Amniotic stem cell (primary cell): ENCODE measurements at places on chromosomes 11 and 22.

- no peak for DNase-seq
These were observed 541.7 kb downstream of the METTL15 start for GRCh38 chr11:28649922-28650321.

DNA sequence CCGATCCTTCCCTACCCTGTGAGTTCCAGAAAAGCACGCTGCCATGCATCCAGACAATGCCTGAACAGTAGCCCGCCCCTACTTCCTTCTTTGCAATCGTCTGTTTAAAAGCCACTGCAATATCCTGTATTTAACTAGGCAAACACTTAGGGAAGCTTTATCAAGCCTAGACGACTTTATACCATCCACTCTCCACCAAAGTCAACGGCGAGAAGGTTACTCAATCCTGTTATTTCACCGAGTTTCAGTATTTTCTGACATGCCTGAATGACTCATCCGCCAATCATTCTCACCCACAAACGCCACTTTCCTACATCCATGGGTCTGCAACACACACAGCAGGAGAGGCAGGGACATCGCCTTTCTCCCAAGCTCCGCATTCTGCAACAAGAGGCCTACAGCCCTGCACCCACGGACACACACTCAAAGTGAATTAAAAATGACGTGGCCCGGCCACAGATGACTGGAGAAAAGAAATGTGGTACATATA lies 9.3 kb downstream of the CELSR1 start:
- DNase-seq: no peak

DNA sequence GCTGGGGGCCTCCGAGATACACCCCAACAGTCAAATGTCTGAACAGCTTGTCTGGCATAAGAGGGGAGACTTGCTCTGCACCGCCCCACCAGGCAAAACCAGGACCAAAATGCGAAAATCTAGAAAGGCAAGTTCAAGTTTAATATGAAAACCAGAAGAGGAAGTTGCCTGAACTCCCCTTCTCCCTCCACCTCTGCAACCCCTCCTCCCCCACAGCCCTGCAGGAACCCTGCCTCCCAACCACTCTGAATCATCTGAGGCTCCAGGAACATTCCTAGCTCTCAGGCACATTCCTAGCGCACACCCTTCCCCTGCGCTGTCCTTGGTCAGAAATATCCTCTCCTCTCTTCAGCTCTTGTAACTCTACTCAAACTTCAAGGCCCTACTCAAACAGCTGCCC lies 36.7 kb downstream of the ISX start:
- no peak for DNase-seq

DNA sequence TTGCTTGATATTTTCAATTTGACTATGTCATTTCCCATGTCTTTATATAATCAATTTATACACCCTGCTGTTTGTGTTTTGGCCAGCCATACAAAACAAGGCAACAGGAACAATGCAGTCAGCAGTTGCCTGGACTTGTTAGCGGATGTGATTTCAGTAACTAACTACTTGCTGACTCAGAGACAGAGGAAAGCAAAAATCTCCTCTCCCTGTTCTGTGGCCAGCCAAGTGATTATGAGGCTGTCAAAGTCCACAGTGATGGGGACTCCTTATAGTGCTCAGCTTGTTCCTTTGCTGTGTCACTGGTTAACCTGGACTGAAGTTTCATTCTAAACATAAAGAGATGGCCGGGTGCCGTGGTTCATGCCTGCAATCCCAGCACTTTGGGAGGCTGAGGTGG lies 32.6 kb upstream of the APLP2 start:
- DNase-seq: no peak

DNA sequence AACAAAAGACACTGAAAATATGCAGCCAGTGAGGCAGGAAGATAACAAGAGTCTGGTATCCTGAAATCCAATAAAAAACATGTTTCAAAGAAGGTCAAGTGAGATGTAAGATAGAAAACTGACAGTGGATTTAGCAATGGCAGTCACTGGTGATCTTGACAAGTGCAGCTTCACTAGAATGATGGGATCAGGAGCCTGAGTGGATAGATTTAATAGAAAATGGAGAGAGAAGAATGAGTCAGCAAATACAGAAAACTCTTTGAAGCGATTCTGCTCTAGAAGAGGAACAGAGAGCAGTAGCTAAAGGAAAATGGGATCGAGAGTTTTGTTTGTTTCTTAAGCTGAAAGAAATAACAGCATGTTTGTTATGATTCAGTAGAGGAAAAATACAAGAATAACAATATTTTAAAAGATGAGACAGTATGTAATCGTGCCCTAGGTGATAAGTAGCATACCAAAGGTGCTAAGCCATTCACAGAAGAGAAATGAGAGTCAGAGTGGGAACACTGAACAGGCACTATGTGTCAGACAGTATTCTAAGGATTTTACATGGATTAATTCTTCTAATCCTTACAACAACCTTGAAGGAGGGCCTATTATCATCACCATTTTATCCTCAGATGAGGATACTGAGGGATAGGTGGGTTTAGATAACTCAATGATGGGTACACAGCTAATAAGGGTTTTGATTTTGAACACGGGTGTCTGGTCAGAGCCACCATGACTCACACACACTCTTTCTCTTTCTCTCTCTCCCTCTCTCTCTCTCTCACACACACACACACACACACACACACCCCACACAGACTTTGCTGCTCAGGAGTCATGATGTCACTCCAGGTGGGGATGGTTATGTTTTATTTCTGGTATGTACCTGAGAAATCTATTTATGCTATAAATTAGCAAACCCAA lies 36.3 kb downstream of the MRE11 start:
- DNase-seq: no peak

DNA sequence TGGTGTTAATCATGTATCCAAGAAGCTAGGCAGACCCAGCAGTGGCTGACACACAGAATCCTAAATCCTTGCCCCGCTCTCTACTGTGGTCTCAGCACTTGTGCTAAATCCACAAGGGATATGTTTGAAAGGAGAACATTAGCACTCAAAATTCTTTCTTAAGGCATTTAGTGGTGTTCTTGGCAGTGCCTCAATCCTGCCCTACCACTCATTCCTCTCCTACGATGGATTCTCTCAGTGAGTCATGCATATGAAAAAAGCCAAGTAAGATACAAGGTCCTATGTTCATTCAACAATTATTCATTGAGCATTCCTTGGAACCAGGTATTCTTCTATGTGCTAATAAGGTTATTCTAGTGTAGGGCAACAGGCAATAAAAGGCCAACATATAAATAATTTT lies 31.2 kb downstream of the RRP8 start:
- DNase-seq: no peak

GRCh38 chr11:27094120-27094519 lies 53.5 kb downstream of the BBOX1 start:
- DNase-seq: no peak

DNA sequence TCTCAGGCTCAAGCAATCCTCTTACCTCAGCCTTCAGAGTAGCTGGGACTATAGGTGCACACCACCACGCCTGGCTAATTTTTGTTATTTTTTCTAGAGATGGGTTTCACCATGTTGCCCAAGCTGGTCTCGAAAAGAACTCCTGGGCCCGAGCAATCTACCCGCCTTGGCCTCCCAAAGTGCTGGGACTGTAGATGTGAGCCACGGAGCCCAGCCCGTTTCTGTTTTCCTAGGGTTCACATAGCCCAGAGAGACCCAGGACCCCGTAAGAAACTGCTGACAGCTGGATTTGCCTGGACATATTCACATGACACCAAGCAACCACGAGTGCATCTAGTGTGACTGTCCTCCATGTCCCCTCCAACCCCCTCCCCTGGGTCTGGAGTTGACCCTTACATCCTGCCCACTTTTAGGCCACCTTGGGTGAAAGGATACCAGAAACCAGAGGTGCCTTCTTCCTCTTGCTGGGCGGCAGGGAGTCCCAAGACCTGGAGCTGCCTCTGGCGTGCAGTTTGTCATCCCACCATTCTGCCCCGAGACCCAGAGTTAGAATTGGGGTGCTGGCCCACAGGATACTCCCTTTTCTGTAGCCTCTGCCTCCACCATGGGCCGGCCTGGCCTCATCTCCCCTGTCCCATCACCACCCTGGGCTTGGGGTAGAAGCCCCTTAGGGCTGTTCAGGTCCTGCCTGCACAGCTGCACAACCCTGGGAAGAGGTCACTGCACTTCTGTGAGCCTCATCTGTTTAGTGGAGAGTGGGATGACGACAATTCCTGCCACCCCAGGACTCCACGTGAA lies 3.7 kb upstream of the RIN1 start:
- no peak for DNase-seq

DNA sequence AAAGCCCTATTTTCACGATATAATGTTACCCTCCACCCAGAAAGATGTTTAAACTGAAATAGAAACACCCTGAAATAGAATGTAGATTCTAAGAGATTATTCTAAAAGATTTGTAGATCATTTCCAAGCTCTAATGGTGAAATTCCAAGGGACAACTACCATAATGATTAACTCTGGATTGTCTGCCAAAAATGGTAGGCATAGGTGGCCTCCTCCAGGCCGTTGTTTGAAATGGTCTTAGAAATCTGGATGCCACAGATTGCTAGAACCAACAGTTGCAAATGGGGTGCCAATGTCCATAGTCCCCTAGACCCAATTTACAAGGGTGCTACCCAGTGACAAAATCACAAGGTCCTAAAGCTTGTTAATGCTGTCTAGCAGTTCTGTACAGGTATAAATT lies 6.7 kb upstream of the SLC6A5 start:
- no peak for DNase-seq

- no peak for DNase-seq
These were observed 113.5 kb upstream of the IGLL5 start for GRCh38 chr22:22773979-22774604.

DNA sequence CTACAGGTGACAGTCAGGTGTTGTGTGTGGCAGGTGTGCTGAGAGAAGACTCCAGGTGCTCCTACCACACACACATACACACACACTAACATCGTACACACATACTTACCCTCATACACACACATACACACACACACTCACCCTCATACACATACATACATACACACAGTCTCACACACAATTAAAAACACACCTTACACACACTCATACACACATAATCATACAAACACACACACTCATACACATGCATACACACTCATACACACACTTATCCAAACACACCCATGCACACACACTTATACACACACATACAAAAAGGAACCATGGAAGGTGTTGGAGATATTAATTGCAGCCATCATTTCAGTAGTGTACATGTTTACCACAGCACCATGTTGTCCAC lies 4.6 kb downstream of the KRTAP5-3 start:
- DNase-seq: no peak

GRCh38 chr22:49687786-49688515 lies 139.7 kb downstream of the BRD1 start:
- no peak for DNase-seq

GRCh38 chr22:36816636-36817524 lies at the start of gene PVALB:
Gene PVALB (minus strand): TSS chr22:36817035. CDS start chr22:36817005, 30 bp downstream.
- no peak for DNase-seq

DNA sequence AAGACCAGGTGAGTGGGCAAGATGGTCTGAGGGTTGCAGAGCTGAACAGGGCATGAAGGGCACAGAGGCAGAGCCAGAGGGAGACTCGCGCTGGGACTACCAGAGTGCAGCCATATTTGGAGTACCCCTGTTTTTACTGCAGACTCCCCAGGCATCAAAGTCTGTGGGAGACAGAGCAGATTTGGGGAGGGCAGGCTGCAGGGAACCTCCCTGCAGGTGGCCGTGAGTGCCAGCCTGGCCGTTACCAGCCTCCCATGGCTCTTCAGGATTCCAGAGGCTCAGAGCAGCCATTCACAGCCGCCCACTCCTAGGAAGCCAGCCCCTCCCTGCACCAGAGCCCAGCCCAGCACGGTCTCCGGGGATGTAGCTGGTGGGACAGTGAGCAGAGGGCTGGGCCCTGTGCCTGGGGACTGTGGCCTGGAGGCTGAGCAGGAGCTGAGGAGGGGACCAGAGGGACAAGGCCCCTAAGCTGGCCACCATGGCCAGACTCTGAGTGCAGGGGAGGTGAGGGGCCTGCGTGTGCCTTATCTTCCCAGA lies at the start of gene SEPTIN3:
TSS of gene SEPTIN3 (plus strand) at position 334 of the 537 bp plus-strand sequence. CDS start 2,050 bp downstream, outside the sequence.
- DNase-seq: no peak

- no peak for DNase-seq
These were observed 24.6 kb downstream of the MB start for GRCh38 chr22:35592418-35592967.

- DNase-seq: no peak
These were observed 1.7 kb downstream of the RPS19BP1 start for GRCh38 chr22:39530692-39531331.

GRCh38 chr22:28737701-28738100 lies 3.9 kb downstream of the CHEK2 start:
- DNase-seq: no peak

- no peak for DNase-seq
These were observed 186.1 kb downstream of the TBC1D22A start for GRCh38 chr22:46948411-46949144.

- DNase-seq: no peak
These were observed 1161.1 kb downstream of the BRD1 start for GRCh38 chr22:48666620-48667019.

- no peak for DNase-seq
These were observed 1285.4 kb upstream of the TENM4 start for GRCh38 chr11:80726236-80726635.

GRCh38 chr11:72812604-72812966 lies 1.6 kb upstream of the ATG16L2 start:
- DNase-seq: no peak

DNA sequence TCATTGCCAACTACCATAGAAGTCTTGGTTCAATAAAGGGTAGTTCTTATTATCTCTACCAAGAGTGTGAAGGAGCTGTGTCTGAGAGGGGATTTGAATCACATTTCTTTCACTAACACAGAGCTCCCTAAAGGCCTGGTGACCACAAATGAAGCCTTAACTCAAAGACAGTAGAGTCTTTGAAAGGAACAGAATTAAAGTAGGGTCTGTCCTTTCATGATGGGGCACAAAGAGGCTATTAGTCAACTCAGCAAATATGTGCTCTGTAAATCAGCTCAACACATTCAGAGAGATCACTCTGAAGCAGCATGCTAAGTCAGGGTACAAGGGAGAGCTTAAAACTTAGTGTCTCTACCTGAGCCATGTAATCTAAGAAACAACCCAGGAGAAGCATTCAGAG lies 212.4 kb upstream of the SYN3 start:
- DNase-seq: no peak

GRCh38 chr11:103031834-103032233 lies 60.1 kb downstream of the DCUN1D5 start:
- no peak for DNase-seq

- no peak for DNase-seq
These were observed 374.5 kb downstream of the METTL15 start for GRCh38 chr11:28482666-28483065.

- no peak for DNase-seq
These were observed 226.4 kb downstream of the FAM181B start for GRCh38 chr11:82507288-82507687.

GRCh38 chr11:68521969-68522652 lies 61.6 kb downstream of the PPP6R3 start:
- no peak for DNase-seq
